ENCODE measurements at places on chromosomes 6 and 20. TPM values are rescaled to one million over a fixed set of nuclear protein-coding genes. Genes with fewer than 3 reads are reported as not detected.

The GRM1 gene
- 0.07 TPM for total RNA-seq

DNA sequence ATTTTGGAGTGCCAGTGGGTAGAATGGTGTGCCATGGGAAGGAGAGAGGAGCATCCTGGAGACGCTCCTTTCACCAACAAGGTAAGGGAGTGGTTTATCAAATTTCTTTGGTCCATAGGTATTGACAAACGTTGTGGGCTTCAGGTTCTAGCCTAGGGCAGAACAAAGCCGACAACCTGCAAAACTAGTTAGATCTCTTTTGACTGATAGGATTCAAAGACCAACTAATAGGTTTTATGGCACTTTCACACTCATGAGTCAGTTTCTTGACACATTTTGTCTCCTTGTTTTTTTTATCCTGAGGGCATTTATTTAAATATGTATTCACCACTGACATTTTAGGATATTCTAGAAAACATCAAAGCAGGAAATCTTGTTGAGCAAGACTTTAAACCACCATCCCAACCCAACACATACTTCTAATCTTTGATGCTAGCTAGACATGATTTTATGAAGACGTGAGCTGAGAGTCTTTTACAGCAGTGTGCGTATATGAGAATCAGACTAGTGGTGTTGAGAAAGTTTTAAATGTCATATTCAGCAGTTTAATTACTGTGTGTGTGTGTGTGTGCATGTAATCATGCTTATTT is 370.4 kb upstream of the HSF2 start:
- DNase-seq, result no peak
- H3K4me3 ChIP-seq, result no peak overlapping the region
- no peaks in the 10 kb centered on the region for H3K4me1 ChIP-seq
- no peak overlapping the region for H3K27ac ChIP-seq
- H3K27me3 ChIP-seq, result no peaks in the 10 kb centered on the region
- H3K36me3 ChIP-seq, result no peaks in the 10 kb centered on the region

The RHAG gene
- total RNA-seq, result 2.0 TPM

The SYNDIG1 gene
- 38.1 TPM for total RNA-seq
